ENCODE measurements at places on chromosomes 2 and 18.
A peak's percentile ranks its signal among the peaks of the same experiment; 100 is the strongest.

DNA sequence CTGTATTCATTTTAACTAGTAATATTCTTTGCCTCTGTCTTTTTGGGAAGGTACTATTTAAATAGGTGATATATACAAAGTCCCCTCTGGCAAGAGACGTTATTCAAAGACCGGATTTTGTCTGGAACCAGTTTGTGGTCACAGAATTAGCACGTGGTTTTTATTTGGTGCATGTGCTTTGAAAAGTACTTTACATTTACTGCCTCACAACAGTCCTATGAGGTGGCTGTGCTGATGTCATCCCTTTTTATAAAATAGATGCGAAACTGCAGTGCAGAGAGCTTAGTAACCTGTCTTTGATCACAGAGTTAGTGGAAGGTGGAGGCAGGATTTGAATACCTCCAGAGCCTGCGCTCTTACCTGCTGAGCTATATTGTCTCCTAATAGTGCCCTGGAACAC, 4.0 kb downstream of the LPIN1 start:
- peak; percentile 35 for DNase-seq

GRCh38 chr18:9474983-9475642, at the start of gene RALBP1:
Gene RALBP1, plus strand, starts transcription at chr18:9475513. Its CDS starts 37,533 bp downstream, at chr18:9513046.
- DNase-seq = peak; percentile 100

DNA sequence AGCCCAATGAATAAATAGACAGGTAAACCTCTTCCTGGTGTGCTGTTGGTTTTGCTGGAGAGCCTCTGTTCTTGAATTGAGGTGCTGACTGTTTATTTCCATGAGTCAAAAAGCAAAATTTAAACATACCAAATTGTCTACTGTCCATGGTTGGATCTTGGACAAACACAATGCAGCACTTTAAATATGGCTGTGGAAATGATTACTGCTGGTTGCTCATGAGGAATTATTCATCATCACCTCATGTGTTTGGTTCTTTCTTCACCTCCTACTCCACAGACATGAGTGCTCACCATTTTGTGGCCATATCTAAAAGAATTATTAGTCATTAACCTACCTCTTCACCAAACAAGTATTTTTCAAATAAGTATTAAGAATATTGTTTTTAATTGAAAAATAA, 85.3 kb upstream of the GALNT5 start:
- DNase-seq = no peak

DNA sequence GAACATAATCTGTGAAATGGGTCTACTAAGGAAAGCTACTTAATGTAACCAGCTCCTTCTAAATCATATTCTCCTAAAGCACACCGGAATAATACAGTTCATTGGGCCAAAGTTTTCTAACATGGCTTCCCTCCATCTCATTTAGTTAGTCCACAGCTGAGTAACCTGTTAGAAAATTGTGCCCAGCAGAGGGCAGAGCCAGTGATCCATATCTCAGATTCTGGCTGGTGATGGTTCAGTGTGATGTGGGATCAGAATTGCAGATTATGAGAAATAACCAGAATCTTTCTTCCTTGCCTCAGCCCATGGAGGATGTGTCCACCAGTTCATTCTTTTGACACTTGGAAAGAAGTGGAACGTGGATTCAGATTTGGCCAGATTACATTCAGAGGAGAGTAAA, 9.4 kb upstream of the CTLA4 start:
- DNase-seq = no peak

GRCh38 chr2:203918839-203919238, 17.7 kb upstream of the ICOS start:
- DNase-seq = peak; percentile 28

DNA sequence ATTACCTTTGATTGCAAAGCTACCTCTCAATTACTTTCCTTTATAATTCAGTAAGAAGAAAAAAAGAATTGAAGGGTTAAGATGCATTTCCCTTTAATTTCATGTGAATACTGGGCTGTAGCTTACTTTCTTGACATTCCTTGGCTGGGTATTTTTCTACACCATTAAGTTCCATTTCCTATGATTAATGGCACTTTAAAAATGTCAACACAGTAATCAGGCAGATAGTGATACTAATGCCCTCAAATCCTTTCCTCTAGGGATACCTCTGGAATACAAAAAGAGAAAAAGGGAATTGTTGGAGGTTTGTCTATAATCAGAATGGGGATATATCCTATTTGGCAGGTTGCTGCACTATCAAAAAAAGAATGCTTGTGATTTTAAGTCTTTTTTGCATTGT, 216.9 kb downstream of the SRBD1 start:
- no peak for DNase-seq

DNA sequence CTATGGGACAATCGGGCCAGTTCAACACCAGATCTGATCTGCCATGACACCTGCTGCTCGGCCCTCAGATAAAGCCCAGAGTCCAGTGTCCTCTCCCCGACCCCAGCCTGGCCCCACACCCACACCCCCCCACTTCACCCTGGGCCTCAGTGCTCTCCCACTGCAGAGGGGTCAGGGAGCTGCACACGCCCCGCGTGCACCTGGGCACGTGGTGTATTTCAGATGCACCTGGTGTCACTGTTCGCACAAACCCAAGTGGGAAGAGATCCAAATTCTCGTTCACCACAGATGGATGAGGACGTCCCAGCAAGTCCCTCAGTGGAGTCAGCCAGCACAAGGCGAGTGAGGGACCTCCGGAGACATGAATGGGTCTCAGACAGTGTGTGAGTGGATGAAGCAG, 161.3 kb downstream of the RTP5 start:
- no peak for DNase-seq

GRCh38 chr2:104597942-104598341, 256.0 kb upstream of the POU3F3 start:
- DNase-seq = no peak

GRCh38 chr2:60872510-60872928, 8.9 kb upstream of the REL start:
- DNase-seq = no peak

DNA sequence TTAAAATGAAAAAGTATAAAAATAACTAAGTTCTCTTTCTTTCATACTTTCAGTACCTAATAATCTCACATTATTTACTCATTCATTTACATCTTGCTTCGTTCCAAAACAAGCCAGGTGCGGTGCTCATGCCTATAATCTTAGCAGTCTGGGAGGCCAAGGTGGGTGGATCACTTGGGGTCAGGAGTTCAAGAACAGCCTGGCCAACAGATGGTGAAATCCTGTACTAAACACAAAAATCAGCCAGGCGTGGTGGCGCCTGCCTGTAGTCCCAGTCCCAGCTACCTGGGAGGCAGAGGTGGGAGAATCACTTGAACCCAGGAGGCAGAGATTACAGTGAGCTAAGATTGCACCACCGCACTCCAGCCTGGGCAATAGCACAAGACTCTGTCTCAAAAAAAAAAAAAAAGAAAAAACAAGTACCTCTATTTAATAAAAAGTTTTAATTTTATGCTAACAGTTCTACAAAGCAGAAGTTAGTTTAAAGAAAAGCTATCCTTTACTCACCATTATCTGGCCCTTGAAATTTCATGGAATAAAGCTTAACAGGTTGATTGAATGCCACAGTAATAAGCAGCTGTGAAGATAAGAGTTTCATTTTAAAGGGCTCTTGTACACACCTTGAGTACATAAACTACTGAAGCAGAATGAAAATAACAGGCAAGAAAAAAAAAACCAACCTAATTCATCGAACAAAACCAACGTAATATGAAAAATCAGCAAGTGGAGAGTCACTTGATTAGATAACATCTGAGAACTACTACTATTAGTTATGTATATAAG, 22.5 kb downstream of the TXNL1 start:
- no peak for DNase-seq

Measured in muscle of leg (tissue), 16 donors.